ENCODE measurements at places on chromosomes 11 and 22.

- DNase-seq: no peak
Observed at GRCh38 chr11:19868281-19868821, 155.7 kb downstream of the NAV2 start.

- DNase-seq: no peak
Observed at GRCh38 chr22:38398609-38399461, 56.2 kb downstream of the KCNJ4 start.

DNA sequence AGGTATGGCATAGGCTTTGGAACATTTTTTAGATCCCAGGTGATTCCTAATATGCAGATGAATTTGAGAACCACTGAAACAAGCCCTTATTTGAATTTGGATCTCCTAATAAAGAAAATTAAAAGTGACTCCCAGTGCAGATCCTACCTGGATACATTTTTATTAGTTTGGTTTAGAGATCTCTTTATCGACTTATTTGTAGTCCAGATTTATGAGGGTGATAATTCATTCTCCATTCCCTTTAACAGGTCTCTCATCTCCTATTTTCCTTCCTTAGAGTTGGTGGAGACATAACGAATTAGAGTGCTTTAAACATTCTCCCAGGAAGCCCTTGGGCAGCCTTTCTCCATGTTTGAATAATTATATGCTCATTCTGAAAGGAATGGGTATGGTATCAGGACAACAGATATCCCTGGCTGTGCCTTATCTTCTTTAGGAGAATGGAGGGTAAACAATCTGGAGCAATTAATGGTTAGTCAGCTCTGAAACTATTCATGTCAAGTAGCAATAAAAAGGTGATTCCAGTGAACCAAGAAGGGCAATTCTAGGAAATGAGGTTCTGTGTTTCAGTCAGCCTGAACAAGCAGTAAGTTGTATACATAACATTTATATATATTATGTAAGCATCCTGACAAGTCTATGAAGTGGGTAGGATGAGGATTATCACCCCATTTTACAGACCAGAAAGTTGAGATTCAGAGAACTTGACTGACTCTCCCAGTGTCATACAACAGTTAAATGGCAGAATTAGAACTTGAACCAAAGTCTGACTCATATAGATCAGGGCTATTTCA lies 53.9 kb upstream of the RCE1 start:
- DNase-seq: no peak

- no peak for DNase-seq
Observed at GRCh38 chr11:35303596-35304385, 115.6 kb downstream of the SLC1A2 start.

GRCh38 chr11:70200212-70200844 lies 2.8 kb upstream of the FADD start:
- DNase-seq: no peak

DNA sequence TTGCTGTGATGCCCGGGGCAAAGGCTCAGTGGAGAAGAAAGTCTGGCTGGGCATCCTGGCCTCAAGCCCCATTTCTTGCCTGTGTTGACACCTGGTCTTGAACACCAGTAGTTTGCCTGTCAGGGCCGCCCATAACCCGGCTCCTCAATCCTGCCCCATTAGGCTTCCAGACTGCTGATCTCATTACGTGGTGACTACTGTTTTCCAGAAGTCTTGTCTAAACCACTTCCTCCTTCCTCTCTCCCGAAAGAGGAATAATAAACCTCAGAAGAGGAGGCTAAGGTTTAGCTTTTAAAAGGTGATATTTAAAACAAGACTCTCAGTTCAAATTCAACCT lies 97.7 kb downstream of the CD44 start:
- no peak for DNase-seq

GRCh38 chr11:657691-658126 lies 20.6 kb downstream of the DRD4 start:
- no peak for DNase-seq

DNA sequence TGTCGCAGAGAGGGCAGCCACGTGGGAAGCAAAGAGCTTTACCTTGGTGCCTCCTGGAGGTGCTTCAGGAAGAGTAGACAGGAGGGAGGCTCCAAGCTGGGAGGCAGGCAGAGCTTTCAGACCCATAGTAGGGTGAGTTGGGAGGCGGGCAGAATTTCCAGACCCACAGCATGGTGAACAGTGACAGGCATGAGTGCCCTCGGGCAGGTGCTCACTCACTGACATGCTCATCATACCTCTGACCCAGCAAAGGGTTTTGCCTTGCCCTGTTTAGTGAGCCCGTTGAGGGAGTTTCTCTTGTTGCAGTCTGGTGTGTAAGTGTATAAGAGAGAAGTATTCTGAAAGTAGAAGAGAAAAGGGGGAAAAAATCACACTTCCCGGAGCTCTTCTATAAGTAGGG lies 86.4 kb upstream of the NTM start:
- DNase-seq: no peak

GRCh38 chr11:73461335-73461840 lies 85.2 kb downstream of the RELT start:
- DNase-seq: no peak

- DNase-seq: no peak
Observed at GRCh38 chr11:8749202-8749601, 66.6 kb downstream of the RPL27A start.

DNA sequence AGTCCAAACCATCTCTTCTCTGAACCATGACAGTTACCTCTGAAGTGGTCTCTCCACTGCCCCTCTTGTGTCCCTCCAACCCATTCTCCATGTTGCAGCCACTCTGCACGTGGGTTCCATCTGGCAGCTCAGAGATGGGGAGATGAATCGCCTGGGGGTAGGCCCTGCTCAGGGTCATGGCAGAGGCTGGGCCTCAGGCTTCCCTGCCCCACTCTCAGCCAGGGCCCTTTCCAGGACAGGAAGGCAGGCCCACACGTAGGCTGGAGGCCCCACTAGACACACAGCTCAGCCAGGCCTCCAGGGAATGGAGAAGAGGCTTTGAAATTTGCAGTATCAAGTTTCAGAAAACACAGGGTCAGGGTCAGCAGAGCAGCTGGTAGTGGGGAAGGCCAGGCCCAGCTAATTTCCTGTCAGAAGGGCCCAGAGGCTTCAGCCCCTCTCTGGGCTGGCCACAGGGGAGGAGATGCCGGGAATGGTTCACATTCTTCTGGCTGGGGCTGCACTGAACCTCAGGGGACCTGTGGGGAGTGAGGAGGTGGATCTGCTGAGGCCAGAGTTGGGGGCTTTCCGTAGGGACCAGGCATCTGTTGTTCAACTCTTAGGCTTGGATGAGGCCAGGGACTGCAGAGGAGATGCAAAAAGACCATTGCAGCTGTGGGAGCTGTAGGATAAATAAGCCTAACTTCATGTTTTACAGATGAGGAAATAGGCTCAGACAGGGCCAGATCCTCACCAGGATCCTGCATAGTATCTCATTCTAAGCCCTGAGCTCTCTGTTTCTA lies 101.6 kb downstream of the SWAP70 start:
- no peak for DNase-seq

GRCh38 chr11:29063630-29064361 lies 953.0 kb downstream of the KCNA4 start:
- no peak for DNase-seq

DNA sequence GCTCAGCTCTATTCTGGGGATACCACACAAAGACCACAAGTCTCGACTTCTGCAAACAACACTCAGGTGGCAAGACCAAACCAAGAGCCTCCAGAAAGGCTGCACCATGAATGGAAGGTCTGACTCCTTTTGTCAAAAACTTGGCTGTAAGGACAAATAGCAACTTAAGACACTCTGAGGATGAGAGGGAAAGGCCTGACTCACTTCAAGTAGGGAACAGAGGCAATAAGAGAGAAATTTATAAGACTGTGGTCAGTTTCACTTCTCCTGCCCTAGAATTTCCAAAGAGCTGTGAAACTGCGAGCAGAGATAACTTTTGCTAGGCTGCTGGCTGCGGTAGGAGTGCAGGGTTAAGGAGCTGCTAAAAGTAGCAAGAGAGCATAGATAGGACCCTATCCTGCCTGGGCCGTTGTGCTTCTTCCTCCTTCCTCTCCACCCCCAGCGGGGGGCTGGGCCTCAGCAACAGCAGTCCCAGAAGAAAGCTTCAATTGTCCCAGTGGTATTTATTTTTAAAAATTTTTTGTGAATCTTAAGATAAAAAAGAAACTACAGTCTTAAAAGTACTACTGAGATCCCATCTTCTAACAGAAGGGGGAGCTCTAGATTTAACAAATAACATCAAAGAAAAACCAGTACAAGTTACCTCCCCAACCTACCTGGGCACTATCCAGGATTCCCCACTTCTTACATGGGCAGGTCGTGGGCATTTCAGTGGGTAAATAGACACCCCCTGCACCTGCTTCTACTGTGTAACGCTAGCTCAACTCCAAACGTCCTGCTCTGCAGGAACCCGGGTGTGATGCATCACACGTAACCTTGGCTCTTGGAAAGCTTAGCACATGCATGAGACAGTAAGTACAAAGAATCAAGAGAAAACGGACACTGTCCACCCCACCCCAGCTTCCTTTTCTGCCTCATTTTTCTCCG lies 66.4 kb downstream of the SGSM3 start:
- peak; percentile 17 for DNase-seq

- no peak for DNase-seq
Observed at GRCh38 chr11:34037016-34037415, 14.5 kb upstream of the CAPRIN1 start.

DNA sequence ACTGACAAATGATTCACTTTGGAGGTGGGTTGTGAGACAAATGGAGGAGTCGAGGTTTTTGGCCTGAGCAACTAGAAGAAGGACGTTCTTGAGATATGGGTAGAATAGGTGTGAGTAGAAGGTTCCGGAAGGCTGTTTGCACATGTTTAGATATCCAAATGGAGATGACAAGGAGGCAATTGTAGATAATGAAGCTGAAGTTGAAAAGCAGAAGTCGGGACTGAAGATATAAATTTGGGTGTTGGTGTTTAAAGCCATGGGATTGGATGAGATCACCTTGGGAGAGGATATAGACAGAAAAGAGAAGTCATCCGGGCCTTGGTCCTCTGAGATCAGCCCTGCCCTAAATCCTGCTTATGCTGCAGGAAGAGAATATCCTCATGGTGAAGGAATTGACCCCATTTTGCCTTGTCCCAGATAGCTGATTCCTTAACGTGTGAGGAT lies 75.5 kb upstream of the CD44 start:
- DNase-seq: no peak

GRCh38 chr11:27699926-27700350 lies 317 bp downstream of the BDNF start:
- no peak for DNase-seq

DNA sequence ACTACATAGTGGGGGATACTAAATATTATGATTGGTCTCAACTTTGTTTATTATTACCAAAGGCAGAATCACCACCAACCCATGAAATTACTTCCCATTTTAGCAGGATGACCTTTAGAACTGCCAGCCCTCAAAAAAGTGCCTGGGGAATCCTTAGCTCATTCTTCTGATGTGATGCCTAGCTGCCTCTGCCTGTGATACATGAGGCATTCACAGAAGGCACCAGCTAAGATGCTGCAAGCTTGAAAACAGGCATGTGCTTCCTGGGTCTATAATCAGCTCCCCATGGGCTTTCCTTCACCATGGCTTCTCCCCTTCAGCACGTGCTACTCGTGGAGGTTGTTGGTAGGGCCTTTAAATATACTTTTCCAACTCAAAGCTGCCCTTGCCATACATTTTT lies 50.4 kb upstream of the ARHGAP20 start:
- no peak for DNase-seq

DNA sequence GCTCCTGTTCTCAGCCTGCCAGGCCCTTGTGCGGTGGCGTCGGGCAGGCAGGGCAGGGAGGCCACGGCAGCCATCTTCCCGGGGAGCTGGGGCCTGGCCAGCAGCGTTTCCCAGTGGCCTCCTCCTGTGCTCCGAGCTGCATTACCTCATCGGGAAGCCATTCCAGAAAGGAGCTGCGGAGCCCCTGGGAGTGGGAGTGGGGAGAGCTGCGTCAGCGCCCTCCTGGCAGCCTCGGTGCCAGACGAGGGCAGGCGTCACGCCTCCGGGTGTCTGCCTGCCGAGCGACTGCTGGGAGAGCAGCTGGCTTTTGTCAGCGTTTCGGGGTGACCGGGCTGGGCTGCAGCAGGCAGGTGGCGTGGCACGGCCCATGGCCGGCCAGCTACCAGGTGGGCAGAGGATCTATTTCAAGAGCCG lies 30.9 kb upstream of the WNT7B start:
- peak; percentile 57 for DNase-seq

- no peak for DNase-seq
Observed at GRCh38 chr22:19498866-19499190, 19.1 kb downstream of the CDC45 start.

- no peak for DNase-seq
Observed at GRCh38 chr11:65911682-65912568, 6.9 kb downstream of the C11orf68 start.

DNA sequence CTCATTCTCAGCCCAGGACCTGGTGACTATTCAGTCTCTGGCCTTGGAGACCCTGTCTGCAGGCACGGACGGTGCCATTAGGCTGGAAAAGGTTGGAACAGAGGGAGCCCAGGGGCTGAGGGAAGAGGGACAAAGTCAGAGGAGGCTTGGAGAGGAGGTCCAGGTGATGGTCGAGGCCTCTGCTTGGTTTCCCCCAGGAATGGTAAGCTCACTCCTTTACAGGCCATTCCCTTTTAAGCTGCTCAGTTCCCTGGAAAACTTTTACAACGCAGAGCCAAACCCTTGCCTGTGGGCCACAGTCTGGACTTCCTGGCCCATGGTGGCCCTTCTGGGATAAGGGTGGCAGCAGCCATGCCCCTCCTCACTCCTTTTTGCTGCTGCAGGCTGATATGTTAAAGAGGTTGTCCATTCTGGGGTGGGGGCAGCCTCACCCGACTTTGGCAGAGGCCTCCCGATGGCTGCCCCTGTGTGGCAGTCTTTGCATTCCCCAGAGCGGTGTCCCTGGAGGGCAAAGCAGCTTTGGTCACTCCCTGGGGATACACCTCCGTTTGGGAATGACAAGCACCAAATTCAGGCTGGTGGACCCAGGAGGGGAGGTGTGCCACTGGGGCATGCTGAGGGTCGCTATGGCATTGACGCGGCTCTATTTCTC lies 34.0 kb upstream of the RFPL3 start:
- DNase-seq: no peak

DNA sequence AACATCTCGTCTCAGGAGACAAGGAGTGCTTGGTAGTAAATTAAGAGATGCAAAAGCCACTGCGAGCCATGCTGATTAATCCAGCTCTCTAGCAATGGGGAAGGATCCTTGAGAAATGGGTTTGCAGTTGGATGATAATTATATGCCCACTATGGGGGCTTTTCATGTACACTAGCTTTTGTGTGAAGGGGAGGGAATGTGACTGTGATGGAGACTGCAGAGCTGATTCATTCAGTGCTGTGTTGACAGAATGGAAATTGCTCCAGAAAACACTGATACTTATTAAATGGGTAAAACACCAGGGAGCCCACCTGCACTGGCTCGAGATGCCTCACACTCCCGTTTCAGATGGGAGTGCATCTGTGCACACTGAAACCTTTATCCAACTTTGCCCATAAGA lies 37.0 kb upstream of the KIRREL3 start:
- DNase-seq: no peak

All from cerebellar nuclear complex (tissue), 1 donor.